ENCODE measurements at places on chromosomes 3 and 15.
A peak's percentile ranks its signal among the peaks of the same experiment; 100 is the strongest.

DNA sequence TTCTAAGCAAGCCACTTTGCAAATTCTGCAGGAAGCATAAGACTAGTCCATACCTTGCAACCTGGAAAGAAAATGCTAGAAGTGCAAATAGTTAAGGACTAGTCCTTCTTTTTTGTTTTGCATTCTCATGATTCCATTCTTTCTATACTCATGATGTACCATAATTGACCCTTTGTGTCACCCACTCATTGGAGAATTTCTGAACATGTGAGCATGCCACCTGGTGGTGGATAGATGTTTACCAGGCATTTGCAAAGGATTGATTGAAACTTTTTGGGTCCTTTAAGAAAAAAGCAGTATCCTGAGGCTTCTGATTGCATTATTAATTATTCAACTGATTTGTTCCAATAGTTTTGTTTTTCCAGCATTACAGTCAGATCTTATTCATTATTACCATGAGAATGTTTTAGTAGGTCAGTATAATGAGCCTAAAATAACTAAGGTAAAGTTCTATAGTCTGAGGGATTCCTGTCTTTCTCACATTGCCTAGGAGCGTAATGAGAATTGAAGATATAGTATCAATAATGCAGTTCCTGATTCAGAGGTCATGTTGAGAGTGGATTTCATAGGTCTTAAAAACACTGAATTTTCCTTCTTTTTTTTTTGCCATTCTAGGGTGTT lies 20.2 kb upstream of the DIPK2A start:
- DNase-seq, result no peak

- no peak for DNase-seq
Observed at GRCh38 chr3:150419959-150420358, 11.9 kb downstream of the TSC22D2 start.

DNA sequence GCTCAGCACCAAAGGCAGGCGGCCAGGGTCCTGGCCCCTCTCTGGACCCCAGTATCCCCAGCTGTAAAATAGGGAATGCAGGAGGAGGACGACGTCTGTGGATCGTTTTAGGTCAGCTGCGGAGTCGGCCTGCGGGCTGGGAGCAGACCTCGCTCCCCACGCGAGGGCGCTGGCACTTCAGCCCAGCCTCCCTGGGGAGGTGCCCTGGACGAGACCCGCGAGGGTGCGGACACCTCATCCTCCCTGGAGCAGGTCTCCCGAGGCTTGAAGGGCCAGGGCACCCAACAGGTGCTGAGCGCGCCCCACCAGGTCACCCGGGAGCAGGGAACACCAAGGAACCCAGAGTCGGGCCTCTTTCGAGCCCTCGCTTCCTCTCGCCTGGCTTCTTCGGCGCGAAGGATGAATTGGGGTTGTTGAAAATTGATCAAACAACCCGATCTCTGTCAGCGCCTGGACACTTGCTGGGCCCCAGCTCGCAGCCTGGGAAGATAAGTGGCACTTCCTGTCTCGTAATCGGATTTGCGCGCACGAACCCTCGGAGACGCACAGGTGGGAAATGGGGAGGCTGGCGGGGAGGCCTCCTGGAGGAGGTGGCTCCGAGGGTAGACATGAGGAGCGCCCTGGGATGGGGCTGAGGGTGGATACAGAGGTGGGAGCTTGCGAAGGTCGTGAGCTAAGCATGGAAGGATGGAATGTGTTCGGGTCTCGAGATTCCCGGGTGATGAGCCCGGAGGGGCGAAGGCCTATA lies 588 bp upstream of the VIPR1 start:
- DNase-seq, result peak; percentile 67

DNA sequence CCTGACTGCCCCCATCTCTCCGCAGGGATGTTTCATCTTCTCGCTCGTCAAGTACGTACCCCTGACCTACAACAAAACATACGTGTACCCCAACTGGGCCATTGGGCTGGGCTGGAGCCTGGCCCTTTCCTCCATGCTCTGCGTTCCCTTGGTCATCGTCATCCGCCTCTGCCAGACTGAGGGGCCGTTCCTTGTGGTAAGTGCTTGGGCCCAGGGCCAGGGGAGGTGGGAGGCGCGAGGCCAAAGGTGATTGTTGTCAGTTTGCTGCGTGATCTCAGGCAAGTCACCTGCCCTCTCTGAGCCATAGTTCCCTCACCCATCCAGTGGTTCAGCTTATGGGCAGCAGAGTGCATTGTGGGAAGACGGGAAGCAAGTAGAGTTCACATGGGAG lies 58.5 kb downstream of the GRIP2 start:
- no peak for DNase-seq

DNA sequence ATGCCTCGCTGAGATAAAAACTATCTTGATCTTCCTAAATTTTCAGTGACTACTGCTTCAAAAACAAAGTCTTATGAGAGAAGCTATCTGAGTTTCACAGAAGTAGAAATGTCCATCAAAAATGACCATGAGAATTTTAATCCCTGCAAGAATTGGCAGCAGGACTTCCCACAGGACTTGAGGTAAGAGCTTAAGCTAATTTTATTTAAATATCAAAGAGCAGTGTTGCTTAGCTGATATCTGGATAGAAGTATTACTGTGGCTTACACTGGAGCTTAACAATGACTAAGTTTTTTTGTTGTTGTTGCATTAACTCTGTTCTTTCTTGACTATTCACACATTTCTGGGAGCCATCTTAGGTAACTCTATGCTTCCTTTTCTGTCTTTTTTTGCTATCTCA lies 60.8 kb upstream of the EPHA3 start:
- no peak for DNase-seq

GRCh38 chr3:159843840-159844730 lies 144.6 kb upstream of the IL12A start:
- no peak for DNase-seq

DNA sequence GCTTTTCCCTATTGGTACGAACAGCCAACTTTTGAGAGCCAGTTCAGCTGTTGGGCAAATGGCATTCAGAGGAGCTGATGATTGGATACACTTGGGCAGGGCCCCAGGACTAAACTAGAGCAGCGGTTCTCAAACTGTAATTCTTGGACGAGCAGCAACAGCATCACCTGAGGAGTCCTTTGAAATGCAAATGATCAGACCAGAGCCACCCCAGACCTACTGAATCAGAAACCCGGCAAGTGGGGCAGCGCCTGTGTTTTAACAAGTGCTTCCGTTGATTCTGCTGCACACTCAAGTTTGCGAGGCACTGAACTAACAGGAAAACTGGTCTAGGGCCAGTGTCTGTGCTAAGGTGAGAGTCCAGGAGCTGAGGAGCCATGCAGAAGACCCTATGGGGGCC lies 239.7 kb downstream of the UACA start:
- DNase-seq, result peak; percentile 23

GRCh38 chr3:187017511-187018230 lies 87.3 kb downstream of the ST6GAL1 start:
- DNase-seq, result peak; percentile 10

- no peak for DNase-seq
Observed at GRCh38 chr3:178849199-178849910, 222.3 kb downstream of the ZMAT3 start.

DNA sequence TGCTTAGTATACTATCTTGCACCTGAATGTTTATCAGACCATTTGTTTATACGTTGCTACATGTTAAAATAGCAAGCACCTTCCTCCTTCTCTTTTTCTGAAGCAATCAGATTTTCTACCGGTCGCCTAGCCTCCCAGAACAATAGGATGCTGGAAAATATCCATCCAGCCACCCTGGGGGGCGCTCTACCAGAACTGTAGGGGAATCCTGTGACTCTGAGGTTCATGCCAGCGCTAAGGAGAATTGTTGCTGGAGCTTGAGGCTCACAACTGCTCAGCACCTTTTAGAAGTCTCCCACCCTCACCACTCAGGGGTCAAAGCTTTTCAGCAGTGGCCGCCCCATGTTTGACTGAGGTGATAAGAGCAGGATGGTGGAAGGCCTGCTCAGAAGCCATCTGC lies 27.5 kb downstream of the SQOR start:
- no peak for DNase-seq

DNA sequence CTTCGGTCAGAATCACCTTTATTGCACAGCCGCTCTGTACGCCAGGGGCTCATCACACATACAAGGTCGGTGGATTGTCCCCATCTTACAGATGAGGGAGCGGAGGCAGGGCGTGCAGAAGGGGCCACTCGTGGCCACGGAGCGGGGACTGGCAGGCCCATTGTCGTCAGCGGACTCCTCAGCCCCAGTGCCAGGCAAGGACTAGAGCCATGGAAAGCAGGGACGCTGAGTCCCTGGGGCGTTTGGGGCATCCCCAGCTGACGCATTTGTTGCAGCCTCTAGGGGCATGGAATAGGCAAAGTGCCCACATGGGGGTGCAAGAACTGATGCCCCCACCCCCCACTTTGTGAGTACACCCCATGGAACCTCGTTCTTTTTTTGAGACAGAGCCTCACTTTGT lies 29.8 kb upstream of the FURIN start:
- DNase-seq, result no peak

- no peak for DNase-seq
Observed at GRCh38 chr3:125605756-125606155, 10.5 kb upstream of the OSBPL11 start.

DNA sequence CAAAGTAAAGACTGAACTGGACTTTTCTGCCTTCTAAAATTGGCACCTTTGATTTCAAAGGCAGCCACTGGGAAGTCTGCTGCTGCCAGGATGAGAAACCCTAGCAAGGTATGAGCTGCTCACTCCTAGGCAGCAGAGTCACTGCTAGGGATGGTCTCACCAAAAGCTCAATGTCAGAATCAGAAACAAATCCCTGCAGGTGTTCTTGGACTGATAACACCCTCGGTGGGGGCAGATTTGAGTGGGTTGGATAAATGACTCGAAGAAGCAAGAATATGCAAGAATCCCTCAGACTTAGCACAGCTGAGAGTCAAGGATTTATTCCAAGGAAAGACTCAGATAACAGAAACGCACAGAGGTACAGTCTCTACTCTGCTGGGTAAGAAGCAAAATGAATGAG lies 90.4 kb downstream of the PRICKLE2 start:
- DNase-seq, result no peak

DNA sequence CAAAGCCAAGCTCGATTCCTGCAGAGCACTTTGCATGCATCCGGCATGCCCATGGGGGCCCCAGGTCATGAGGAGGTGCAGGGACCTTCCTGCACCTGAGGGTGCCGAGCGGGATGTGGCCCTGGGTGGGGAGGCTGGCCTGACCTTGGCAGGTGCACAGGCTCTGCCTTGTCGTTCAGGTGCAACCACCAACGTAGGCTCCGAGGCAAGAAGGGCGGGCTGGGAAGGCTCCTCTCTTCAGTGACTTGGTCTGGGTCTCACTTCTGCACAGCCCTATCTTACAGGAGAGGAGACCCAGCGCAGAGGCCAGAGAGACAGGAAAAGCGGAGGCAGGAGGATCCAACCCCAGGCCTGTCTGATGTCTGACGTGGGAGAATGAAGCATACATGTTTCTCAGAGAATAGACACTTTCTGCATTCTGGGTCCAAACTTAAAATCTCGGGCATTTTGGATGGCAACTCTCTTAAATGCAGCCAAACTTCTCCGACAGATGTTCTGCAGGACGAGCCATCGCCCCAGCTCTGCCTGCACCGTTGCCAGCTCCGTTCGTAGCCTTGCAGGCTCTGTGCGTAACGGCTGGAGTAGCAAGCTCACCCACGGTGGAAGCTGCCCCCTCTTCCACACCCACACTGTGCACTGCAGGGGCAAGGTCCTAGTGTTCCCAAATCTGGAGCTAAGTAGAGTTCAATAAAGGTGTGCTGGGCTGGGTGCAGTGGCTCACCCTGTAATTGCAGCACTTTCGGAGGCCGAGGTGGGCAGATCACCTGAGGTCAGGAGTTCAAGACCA lies 60.8 kb upstream of the SNRPA1 start:
- no peak for DNase-seq
